T-cell (primary cell): ENCODE measurements at places on chromosomes 11 and 22.

DNA sequence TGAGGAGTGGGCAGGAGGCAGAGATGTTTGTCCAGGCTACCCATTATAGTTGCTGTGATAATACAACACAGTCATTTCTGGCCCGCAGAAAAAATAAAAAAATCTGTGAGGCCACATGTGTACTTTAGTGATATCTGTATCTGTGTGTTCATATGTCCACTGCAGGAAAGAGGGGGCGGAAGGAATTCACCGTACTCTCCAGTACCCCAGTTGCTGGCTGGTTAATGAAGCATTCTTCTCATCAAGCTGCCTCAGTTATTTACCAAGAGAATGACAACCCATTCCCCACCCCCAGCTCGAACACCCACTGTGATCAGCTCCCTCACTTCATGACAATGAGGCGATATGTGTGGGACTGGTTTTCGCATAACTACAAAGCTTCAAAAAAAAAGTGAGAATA is 309.3 kb downstream of the SOX6 start:
- no peak for DNase-seq

DNA sequence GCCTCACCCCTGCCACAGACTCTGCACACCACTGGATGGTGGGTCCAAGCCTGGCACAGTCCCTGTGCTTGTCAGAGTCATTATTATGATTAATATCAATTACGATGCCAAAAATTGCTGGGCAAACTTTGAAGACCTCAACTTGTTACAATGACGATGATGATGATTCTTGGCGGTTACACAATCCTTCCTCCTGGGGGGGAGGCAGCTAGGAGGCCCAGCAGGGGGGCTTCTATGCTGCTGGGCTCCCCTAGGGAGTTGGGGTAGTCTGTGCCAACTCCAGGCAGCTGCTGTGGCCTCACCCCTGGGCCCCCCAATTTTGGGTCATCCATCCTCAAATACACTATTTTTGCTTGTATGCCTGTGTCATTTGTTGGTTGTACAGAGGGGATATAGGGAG is 12.0 kb downstream of the SLC35E4 start:
- no peak for DNase-seq

DNA sequence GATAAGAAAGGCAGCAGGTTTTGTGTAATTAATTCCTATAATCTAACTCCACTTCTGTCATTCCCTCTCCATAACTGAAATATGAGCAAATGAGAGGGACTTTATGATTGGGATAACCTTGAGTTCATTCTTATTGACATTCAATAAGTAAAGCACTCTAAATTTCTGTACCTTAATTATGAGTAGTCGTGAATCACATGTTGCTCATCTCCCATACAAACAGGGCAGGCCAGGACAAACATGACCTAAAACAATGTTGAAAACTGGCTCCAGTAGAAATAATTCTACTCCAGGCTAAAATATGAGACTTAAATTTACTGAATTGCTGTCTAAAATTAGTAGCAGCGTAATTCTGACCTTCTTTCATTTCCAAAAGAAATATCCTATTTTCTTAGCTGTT is 505.4 kb downstream of the NELL1 start:
- no peak for DNase-seq

DNA sequence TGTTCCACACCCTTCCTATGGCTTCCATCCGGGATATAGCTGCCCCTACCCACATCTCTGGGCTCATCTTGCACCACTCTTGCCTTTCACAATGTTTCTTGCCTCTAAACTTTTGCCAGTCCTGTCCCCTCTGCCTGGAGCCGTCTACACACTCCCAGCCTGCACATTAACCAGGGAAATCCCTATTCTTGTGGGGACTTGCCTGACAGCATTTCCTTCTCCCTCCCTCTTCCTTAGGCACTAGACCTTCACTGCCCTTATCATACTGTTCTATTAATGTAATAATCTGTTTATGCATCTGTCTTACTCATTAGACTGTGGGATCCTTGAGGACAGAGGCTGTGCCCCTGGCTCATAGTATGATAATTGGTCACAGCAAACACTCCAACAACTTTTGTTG is 5.8 kb upstream of the TTC12 start:
- no peak for DNase-seq

- no peak for DNase-seq
These were observed 5.2 kb downstream of the PITPNM1 start for GRCh38 chr11:67499808-67500483.

- no peak for DNase-seq
These were observed 28.8 kb upstream of the CHORDC1 start for GRCh38 chr11:90251599-90251998.

GRCh38 chr22:45933506-45934167 is 43.3 kb downstream of the WNT7B start:
- DNase-seq = no peak

- DNase-seq = no peak
These were observed 283.0 kb downstream of the DDX10 start for GRCh38 chr11:108947654-108948570.

GRCh38 chr22:35065183-35065582 is 775 bp upstream of the ISX start:
- no peak for DNase-seq

GRCh38 chr11:118715837-118716260 is 36.4 kb upstream of the TREH start:
- DNase-seq = no peak

- DNase-seq = no peak
These were observed 24.2 kb upstream of the HORMAD2 start for GRCh38 chr22:30056015-30056414.
